Cardiac muscle cell (in vitro differentiated cells and primary cell): ENCODE measurements at places on chromosomes 7 and 10.

- no peak for DNase-seq
These were observed 525.0 kb upstream of the ADARB2 start for GRCh38 chr10:2262333-2262732.

DNA sequence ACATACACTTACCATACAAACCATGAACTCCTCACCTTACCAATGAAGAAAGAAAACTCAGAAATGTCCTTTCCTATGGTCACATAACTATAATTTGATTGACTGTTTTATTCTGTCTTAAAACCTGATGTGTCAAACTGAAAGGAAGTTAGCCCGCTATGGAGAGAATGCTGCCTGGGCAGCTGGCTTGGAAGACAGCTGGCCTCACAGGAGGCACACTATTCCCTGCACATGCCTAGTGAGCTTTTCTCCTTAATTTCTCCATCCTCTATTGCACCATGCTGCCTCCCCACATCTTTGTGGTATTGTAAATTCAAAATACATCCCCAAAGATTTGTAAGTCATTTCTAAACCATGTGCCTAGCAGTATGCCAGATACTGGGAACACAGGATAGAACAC is 163.3 kb downstream of the STK31 start:
- no peak for DNase-seq

DNA sequence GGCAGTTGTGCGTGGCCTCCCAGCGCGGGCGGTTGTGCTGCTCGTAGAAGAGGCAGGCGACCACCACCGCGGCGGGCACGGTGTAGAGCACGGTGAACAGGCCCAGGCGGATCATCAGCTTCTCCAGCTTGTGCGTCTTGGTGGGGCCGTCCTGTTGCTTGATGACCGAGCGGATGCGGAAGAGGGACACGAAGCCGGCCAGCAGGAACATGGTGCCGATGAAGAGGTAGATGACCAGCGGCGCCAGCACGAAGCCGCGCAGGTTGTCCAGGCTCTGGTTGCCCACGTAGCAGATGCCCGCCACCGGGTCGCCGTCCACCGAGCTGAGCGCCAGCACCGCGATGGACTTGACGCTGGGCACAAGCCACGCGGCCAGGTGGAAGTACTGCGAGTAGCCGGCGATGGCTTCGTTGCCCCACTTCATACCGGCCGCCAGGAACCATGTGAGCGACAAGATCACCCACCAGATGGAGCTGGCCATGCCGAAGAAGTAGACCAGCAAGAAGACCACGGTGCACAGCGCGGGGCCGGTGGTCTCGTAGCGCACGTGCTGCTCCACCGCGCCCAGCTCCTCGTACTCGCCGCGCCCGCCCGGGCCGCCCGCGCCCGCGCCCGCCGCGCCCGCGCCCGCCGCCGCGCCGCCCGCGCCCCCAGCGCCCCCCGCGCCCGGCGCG is 2.2 kb downstream of the FZD8 start:
- peak; percentile 36 for DNase-seq

- DNase-seq, result peak; percentile 28
These were observed 86.5 kb downstream of the OTUD1 start for GRCh38 chr10:23525406-23525805.

GRCh38 chr7:116258734-116259133 is 48.4 kb downstream of the TES start:
- DNase-seq, result peak; percentile 78

DNA sequence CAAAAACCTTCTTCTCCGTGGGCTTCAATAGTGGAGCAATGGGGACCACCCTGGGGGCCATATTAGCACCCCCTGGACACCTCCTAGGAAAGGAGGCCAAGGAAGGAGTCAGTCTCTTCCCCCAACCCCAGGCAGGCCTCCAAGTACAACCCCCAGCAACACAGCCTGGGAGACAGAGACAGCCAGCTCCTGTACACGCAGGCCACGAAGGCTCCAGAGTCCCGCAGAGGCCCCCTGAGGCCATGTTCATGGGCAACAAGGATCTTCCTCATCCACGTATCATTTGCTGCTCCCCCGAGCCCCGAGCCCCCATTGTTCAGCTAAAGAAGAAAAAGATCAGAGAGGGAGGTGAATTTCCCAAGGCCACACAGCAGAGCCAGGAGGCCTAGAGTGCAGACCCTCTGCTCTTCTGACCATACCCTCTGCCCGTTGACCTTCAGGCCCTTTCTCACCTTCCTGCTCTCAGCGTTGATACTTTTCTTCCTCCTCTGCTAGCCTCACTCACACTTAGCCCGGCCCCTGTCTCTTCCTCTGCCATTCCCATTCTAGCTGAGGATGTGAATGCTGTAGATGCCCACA is 35.9 kb upstream of the MYL10 start:
- DNase-seq, result no peak

DNA sequence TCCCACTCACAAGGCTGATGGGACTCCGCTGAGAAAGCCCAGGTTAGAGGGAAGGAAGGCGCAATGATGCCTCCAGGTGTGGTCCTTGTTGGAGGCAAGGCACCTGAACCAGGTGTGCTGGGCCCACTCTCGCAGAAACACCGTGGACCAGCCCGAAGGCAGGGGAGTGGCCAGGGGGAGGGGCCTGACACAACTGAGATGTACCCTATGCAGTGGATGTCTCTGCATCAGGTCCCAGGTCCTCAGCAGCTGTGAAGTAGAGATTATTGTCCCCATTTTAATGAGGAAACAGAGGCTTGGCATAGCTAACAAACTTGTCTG is 32.0 kb downstream of the GBX1 start:
- DNase-seq, result no peak

DNA sequence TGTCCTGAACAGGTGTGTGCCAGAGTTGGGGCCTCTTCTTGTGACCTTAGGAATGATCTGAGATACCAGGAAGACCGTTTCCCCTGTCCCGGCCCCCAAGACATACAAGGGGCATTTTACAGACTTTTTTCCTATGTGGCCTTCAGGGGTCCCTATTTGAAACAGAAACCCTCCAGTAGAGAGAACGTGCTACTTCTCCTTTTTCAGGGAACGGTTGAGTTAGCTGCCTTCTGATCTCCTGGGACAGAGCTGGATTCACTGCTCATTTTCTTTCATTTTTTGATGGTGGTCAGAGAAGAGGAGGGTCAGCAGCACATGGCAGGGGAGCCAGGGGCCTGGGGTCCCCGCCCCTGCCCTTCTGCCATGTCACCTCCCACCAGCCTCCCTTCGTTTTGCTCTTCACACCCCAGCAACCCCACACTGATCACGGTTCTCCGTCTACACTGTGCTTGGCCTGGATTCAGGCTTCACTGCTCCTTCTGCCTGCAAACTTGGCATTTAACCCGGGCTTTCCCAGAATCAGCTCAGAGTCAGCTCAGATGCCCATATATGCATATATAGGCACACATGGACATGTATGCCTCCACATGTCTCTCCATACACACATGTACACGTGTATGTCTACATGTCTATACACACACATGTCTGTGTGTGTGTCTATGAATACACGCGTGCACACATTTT is 138.1 kb upstream of the BTBD16 start:
- DNase-seq, result no peak

DNA sequence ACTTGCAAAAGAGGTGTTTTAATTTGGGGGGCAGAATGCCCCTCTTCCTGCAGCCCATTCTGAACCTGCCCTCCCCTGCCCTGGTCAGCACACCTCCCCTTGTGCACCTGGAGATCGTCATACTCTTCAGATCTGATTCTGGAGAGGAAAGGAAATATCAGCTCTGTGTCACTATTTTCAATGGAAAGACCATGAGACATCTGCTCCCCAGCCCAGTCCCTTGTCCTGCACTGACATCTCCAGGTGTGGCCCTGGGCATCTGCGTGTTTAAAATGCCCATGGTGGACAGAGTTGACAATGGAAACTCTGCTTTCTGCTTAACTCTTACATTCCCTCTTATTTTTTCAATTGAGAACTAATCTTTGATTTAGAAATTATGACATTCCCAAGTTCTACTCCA is 41.6 kb upstream of the RASGEF1A start:
- no peak for DNase-seq

GRCh38 chr7:55975988-55976633 is 11.7 kb downstream of the NIPSNAP2 start:
- no peak for DNase-seq

GRCh38 chr7:155357573-155358041 is 59.9 kb downstream of the INSIG1 start:
- no peak for DNase-seq

DNA sequence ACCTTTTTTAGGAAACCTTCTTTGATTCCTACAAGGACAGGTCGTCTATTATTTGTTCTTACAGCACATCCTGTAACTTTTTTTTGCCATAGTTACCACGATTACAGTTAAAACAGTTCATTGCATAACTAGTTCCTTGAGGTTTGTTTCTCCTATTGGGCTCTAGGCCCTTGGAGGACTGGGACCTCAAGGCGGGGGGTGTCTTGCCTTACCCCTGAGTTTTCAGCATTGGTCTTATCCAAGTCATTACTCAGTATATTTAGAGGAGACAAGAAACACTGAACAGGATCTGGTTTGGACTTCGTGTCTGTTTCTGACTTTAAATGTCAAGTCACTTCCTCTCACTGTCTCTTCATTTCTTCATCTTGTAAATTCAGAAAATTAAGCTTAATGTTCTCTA is 369.8 kb downstream of the SDK1 start:
- DNase-seq, result no peak
